ENCODE measurements at places on chromosomes 5 and 9.

- no peak for DNase-seq
Observed at GRCh38 chr5:97142521-97143254, at the start of gene LIX1. TSS of gene LIX1 (minus strand) at chr5:97142611. CDS start at chr5:97142576, 35 bp downstream.

GRCh38 chr9:82295181-82295580 lies 306.6 kb downstream of the SPATA31D1 start:
- DNase-seq = no peak

DNA sequence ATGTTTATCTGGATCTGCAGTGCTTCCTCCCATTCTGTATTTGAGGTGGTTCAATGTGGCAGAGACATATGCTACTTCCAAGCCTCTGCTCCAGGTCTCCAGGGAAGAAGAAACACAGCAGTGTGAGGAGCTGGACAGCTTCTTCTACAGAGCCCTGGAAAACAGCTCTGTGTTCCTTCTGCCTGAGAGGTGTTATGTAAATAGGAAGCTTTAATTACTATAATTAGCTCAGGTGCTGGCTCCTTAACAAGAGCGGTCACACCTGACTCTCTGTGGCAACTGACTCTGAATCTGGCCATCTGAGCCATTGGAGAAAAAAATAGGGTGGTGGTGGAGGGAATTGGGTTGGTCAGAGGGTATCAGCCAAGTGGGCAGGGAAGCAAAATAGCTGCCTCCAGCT lies 332.4 kb upstream of the BRINP1 start:
- no peak for DNase-seq

GRCh38 chr9:117882171-117882570 lies 178.0 kb downstream of the TLR4 start:
- DNase-seq = no peak

DNA sequence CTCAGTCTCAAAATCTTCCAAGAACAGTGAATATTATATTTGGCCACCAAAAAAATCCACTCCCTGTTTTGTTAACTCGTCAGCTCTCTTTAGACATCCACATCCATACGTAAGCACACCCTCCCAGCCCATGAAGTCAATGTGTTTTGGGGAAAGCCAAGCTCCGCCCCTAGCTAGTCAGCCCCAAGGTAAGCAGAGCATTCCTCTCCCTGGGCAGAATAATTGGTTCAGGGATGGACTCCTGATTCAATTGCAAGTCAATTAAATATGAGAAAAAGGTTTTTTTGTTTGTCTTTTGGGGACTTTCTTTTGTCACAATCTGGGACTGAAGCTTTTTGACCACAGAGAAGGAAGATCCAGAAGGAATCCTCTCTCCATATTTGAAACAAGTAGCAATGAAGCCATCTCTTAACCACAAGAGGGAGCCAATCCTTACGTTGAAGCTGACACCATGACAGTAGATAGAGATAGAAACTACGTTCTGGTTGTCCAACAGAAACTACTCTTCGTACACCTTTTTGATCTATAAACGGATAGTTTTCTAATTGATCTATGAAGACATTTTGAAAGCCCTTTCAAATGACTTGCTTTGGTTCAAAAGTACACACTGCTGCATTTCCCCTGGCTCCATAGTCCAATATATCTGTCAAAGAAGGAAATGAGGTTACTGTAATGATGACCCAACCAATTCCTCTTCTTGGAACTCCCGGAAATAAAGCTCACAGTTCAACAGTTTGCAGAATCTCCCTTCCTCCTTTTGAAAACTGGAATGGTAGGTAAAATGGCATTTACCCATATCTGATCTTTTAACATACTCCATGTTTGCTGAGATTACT lies 166.4 kb downstream of the TLE1 start:
- DNase-seq = peak; percentile 49

DNA sequence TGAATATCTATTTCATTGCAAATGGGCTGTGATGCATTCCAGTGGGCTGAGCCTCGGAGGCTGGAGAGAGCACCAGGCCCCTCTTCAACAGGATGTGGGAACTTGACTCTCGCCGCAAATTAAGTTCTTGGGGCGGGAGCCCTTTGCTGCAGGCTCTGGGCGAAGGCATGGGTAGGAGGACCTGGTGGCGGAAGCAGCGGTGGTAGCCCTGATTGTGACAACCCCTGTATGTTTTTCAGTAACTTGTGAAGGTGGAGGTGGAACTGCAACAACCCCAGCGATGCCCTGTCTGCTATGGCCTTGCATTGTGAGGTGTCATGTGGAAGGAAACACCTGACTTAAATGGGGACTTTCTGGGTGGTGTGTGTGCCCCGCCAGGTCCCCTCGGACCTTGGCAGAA lies 9.4 kb downstream of the FYB1 start:
- DNase-seq = no peak

GRCh38 chr5:104312481-104312880 lies 749.9 kb upstream of the NUDT12 start:
- no peak for DNase-seq

DNA sequence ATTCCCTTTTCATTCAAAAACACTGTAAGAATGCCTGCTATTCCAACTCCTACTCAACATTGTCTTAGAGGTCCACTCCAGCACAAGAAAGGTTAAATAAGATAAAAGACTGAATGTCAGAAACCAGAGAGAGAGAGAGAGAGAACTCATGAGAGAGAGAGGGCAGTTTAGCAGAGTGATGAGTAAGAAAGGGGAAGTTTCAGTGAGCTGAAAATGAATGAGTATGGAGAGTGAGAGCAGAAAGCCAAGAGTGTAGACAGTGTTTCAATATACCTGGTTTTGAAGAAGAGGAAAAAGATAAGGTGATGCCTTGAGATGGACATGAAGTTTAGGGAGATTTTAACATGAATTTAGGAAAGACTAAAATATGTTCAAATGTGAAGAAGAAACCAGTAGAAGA lies 528.0 kb upstream of the SEMA6A start:
- DNase-seq = no peak

DNA sequence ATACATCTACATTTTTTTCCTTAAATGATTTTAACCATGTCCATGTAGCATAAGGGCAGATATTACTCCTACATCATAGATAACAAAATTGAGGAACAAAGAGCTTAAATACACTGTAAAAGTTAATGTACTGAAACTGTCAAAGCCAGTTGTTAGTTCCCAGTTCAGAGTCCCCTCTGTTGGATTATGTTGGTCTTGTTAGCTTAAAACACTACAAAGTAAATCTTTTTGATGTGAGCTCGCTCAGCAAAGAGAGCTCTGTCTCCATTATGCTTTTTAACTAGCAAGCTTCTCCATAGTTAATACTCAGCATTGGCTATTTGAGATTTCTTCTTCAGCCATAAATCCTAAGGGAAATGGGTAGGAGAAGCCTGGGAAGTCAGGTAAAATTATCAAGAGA lies 149.1 kb downstream of the ADAMTS6 start:
- no peak for DNase-seq

GRCh38 chr5:92268343-92268742 lies 885.2 kb upstream of the ARRDC3 start:
- no peak for DNase-seq

DNA sequence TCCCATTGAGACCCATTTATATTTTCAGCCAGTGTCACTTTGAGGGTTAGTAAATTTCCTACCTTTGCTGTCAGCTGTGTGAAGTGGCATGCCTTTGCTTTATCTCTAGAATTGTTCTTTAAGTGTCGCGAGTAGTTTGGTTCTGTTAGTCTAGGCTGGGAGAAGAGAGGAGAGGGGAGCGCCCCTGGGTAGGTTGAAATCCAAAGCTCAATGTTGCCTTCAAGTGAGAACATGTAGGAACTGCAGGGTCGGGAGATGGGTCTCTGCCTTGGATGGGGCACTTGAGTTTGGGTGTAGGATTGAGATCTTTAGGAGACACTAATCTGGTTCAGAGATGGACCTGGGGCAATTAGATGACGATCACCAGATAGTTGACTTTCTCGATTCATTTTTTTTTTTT lies 46.3 kb downstream of the STC2 start:
- no peak for DNase-seq

DNA sequence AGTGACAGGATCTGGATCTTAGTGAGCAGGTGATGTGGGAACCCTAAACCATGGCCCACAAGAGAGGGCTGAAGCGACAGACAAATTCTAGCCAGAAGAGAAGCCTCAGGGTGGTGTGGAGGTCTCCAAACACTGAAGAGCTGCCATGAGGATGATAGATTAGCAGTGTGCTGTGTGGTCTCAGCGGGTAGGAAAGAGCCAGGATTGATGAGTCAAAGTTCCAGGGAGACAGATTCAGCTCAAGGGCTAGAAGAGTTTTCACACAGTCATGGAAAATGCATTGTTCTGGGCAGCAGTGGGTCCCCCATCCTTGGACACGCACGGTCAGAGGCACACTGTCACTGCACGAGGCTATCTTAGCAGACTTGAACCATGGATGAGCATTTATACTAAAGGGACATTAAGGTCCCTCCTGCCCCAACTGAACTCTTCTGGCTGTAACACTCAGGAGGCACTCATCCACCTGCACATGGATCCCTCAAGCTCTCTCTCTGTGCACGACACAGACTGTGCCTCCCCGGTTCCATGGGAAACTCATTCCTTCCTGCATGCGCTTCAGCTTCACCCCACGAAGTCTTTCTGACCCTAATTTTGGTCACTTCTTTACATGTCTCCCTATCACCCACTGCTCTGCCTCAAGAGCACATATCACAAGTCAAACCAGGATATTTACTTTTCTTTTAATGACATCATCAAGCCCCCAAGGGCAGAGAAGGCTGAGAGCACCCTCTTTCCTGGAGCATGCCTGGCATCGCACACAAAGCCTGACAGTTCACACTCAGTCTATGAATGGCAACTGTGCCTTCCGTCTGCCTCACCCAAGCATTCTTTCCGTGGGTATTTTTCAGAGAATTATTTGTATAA lies 84.8 kb downstream of the TLE1 start:
- DNase-seq = no peak

GRCh38 chr5:112866739-112867138 lies 5.7 kb downstream of the SRP19 start:
- DNase-seq = no peak

- no peak for DNase-seq
Observed at GRCh38 chr5:168114444-168115017, 176.9 kb upstream of the WWC1 start.

DNA sequence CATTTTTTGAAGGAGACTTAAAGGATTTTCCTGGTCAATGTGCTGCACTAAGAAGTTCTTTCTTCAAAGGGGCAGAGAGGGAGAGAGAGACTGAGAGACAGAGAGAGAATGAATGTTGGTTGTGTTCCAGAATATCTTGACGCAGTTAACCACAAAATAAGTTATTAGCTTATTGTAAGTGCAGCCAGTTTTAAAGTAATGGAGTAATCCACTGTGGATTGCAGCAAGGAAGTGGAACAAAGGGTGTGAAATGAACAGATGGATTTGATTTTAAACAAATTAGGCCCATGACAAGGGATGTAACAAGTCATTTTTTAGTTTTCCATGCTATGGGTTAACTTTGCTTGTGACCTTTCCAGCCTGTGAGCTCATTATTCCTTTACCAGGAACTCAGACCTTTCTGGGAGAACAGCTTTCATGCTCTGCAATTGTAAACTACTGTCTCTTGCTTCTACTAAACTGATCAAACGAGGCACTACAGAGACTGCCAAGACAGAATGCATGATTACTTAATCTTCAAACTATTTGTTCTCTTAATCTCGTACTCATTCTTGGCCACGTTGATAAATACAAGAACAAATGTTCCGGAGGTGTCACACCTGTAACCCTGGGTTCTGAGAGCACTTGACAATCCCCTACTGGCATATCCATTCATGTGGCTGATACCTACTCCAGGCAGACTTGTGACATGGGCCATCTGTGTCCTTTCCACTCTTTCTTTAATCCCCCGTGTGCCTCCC lies 131.1 kb downstream of the TLE1 start:
- peak; percentile 77 for DNase-seq

GRCh38 chr5:145701404-145701803 lies 133.7 kb downstream of the PRELID2 start:
- no peak for DNase-seq

DNA sequence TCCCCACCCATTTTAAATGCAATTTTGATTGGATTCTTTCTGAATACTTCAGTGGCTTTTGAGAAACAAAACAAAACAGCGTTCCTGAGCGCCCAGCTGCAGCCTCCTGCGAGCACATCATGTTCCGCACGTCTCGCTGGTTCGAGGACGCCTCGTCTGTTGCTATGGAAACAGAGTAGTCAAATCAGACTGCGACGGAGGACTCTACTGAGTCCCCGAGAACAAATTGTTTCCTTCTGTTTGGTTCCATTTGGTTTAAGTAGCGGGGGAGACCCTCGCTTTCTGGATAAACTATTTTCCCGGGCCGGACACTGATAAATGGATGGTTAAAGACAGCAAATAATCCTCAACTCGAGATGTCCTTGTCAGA lies 69.0 kb downstream of the SLC28A3 start:
- DNase-seq = peak; percentile 28

- DNase-seq = no peak
Observed at GRCh38 chr5:96703995-96704394, 41.8 kb downstream of the CAST start.

- DNase-seq = no peak
Observed at GRCh38 chr9:109597496-109597895, 99.4 kb upstream of the PTPN3 start.

- peak; percentile 74 for DNase-seq
Observed at GRCh38 chr5:157308836-157309465, 43.0 kb downstream of the CYFIP2 start.

- DNase-seq = no peak
Observed at GRCh38 chr5:134077926-134078580, 36.4 kb upstream of the TCF7 start.

GRCh38 chr9:18976709-18977531 lies 56.1 kb downstream of the SAXO1 start:
- peak; percentile 78 for DNase-seq

DNA sequence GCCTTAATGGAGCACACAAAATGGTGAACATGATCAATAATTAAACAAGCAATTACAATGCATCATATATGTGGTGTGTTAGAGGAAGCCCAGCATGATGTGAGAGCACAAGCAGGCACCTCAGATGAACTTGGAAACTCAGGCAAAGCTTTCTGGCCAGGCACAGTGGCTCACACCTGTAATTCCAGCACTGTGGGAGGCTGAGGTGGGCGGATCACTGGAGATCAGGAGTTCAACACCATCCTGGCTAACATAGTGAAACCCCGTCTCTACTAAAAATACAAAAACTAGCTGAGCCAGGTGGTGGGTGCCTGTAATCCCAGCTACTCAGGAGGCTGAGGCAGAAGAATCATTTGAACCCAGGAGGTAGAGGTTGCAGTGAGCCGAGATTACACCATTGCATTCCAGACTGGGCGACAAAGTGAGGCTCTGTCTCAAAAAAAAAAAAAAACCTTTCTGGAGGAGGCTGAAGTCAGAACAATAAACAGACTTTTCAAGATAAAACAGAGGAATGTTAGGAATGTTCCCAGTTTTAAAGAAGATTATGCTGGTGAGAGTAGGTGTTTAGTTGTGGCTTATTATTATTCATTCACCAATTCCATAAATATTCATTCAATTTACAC lies 159.4 kb downstream of the CEMIP2 start:
- no peak for DNase-seq

- DNase-seq = no peak
Observed at GRCh38 chr9:130448035-130448624, 3.4 kb downstream of the ASS1 start.
